ENCODE measurements at places on chromosomes 16 and 17.

GRCh38 chr17:15454346-15454745 lies 13.1 kb downstream of the CDRT4 start:
- no peak for DNase-seq

GRCh38 chr17:57603978-57604377 lies 141.1 kb downstream of the CCDC182 start:
- DNase-seq, result no peak

GRCh38 chr17:34172390-34172918 lies 82.6 kb upstream of the CCL2 start:
- DNase-seq, result no peak

- DNase-seq, result no peak
Observed at GRCh38 chr16:75506107-75506506, 10.9 kb upstream of the CHST6 start.

- DNase-seq, result no peak
Observed at GRCh38 chr17:28741358-28742349, 2.2 kb upstream of the TRAF4 start.

DNA sequence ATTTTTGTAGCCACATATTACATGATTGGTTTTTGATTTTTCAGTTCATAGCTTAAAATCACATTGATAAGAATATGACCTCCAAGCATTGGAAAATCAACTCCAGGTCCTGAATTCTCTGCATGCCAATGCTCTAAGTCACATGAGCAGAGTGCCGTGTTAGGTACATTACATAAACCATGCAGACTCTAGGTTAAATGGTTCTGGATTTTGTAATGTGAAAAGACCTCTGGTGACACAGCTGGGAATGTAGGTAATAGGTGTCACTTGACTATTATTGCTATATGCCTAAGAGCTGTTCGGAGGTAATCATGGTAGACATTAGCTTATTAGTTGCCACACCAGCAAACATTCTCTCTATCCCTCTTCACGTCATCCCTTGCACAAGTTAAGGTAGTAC lies 231.1 kb upstream of the SALL1 start:
- DNase-seq, result no peak

GRCh38 chr16:65117811-65118448 lies 3.9 kb downstream of the CDH11 start:
- DNase-seq, result peak; percentile 70

DNA sequence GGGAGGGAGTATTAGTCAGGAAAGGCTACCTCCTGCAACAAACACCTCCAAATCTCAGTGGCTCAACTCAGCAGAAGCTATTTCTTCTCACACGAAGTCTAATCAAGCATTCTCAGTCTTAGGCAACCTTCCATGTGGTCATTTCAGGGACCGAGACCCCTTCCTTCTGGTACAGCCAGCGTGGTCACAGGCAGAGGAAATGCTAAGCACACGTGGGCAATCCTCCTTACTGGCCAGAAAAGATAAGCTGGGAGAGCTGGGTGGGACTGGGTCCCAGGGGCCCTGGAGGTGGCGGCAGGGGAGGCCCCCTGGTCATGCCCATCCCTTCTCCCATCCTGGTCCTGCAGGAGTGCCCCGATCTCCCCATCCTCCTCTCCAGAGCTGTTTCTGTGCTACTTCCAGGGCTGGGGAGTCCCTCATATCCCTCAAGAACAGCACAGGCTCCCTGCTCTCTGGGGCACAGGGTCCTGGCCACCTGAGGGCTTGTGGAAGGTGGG lies 5.7 kb upstream of the CX3CL1 start:
- DNase-seq, result no peak

DNA sequence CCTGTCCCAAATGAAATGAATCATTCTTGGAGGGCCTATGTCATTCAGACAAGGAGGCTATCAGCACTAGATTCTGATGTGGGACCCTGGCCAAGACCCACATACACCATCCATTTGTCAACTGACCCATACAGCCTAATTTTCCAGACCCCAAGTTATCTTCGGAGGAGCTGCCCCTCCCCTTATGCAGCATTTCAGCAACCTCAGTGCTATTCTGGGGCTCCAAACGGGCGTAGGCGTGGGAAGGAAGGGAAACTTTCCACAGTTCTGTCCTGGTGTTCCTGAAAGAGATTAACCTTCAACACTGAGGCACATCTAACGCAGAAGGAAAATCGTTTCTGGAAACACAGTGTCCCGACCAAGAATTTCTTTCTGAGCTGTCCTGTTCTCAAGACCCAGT lies 86.7 kb downstream of the MYH11 start:
- no peak for DNase-seq

DNA sequence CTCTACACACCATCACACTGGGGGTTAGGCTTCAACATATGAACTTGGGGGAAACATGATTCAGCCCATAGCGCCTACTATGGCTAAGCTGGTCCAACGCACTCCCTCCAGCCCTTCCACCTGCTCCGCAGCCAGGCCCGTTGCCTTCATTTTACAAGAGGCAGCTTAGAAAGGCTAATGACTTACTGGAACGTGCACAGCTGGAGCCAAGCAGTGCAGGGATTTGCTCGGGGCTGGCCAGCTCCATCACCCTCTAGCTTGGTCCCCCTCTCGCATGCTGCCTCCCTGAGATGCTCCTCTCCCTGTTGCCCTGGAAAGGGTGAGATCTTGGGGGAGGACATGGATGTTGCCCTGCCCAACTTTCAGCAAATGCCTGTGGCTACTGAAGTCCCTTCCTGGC lies 2.8 kb upstream of the CACNG1 start:
- no peak for DNase-seq

- DNase-seq, result no peak
Observed at GRCh38 chr17:74949455-74950115, 13.9 kb downstream of the OTOP3 start.

DNA sequence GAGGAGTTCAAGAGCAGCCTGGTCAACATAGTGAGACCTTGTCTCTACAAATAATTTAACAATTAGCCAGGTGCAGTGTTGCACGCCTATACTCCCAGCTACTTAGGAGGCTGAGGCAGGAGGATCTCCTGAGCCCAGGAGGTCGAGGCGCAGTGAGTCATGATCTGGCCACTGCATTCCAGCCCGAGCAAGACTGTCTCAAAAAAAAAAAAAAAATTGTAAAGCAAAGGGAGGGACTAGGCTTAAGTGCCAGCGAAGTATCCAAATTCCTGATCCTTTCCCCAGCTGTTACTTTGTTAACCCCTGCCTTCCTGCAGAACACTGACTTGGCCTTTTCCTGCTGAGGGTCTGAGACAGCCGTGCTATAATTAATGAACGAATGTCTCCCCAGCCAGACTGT lies 2.7 kb downstream of the GDPD3 start:
- no peak for DNase-seq

- DNase-seq, result no peak
Observed at GRCh38 chr17:71033336-71033735, 864.0 kb downstream of the KCNJ2 start.

DNA sequence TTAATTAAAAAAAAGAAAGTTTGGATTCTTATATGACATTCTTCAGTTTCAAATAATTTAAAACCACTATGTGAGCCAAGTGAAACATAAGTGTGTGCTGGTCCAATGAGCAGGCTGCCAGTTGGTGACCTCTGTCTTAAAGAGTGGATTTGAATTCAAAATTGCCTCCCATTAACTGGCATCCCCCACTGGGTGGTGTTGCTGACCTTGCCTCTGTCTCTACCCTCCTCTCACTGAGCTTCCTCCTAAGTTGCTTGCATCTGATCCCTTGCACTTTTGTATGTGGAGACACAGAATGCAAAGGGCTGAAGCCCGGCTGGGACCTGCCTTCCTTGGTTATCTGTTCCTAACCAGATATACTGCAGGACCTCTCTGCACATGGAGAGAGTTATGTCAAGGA lies 160.6 kb downstream of the CYLD start:
- DNase-seq, result no peak

GRCh38 chr16:70638814-70639792 lies 7.3 kb upstream of the IL34 start:
- DNase-seq, result no peak

GRCh38 chr16:10080051-10080772 lies 102.0 kb downstream of the GRIN2A start:
- DNase-seq, result peak; percentile 66

- DNase-seq, result no peak
Observed at GRCh38 chr17:80702315-80703141, 157.9 kb downstream of the RPTOR start.

- DNase-seq, result no peak
Observed at GRCh38 chr16:57224651-57225335, 20.3 kb upstream of the ARL2BP start.

GRCh38 chr17:33583518-33584417 lies 290.7 kb upstream of the ASIC2 start:
- no peak for DNase-seq
